ENCODE measurements at places on chromosomes 6 and 20. TPM values are rescaled to one million over a fixed set of nuclear protein-coding genes. Genes with fewer than 3 reads are reported as not detected.

- no peak for DNase-seq
Observed at GRCh38 chr20:14741616-14742015, 404.2 kb upstream of the FLRT3 start.

GRCh38 chr6:40472353-40472752 is 114.8 kb downstream of the LRFN2 start:
- no peak for DNase-seq

DNA sequence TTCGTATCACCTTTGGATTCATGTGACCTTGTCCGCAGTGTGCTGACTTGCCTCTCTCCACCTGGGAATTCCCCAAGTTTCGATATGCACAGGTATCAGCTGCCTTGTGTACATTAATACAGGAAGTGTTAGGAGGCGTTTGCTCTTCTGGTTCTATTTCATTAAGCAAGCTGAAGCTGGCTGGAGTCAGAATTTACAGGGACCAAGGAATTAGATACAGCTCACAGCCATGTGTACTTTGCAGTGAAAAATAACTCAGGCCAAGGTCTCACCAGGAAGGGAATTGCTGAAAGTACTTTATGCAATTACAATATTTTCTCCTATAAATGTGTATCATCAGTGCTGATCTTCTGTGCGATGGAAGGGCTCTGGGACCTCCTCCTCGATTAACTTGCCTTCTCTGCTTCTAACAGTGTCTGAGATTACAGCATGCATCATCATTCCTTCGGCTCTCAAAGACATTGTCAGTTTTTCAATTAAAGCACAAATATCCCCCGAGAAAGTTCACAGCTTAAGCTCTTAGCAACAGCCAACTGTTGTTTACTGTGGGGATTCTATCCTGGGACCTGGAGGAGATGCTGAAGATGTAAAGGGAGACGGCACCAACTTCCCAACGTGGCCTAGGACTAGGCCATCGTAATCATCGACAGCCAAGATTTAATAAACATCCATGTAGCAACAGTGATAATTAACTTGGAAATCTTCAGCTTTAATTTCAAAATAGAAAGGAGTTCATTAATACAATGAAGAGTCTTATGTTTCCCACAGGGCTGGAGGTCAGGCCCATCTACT is 13.8 kb upstream of the TIAM2 start:
- DNase-seq = no peak

DNA sequence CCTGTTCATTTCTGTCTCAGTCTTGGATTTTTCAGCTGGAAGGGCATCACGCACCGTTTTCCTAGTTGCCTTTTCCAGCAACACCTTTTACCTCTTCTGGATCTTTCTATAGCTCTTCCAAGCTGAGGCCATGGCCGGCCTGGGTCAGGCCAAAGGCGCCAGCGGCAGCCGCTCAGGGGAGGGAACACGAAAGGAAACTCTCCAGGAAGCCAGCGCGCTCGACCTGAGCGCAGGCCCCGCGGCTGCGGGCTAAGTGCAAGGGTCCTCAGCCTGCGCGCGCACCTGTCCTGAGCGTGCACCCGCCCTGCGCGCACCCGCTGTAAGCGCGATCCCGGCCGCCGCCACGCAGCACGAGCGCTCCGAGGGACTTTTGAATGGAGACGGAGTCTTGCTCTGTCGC is 43.8 kb upstream of the TMEM181 start:
- DNase-seq = no peak

DNA sequence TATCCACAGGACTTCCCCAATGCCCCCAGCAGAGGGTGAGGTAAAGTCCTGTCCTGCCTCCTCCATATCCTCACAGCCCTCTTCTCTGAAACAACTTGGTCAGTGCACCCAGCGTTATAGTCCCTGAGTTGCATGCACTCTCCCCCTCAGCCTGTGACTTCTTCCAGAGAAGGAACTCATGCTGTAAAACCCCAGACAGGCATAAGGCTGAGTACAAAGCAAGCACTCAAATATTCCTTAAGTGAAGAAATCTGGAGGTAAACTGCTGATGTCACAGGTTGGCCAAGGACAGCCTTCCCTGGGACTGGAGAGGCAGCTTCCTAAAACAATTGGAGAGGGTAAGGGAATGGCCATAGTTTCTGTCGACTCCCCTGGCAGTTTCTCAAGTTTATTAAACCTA is 12.9 kb upstream of the SRPK1 start:
- no peak for DNase-seq

DNA sequence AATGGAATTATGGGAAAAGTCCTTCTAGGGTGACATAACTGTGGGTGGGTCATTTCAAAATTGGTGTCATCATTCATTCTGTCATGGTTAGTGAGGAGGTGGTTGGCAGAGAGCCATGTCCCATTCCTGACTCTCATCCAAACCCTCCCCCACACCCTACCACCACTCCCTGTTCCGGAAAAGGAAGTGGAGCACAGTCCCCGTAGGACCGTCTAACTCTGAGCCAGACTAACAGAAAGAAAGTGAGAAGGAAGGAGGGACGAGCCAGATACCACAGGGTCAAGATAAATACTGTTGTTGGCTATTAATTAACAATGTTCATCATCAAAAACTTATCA is 4.8 kb downstream of the TRIM10 start:
- peak; percentile 87 for DNase-seq

DNA sequence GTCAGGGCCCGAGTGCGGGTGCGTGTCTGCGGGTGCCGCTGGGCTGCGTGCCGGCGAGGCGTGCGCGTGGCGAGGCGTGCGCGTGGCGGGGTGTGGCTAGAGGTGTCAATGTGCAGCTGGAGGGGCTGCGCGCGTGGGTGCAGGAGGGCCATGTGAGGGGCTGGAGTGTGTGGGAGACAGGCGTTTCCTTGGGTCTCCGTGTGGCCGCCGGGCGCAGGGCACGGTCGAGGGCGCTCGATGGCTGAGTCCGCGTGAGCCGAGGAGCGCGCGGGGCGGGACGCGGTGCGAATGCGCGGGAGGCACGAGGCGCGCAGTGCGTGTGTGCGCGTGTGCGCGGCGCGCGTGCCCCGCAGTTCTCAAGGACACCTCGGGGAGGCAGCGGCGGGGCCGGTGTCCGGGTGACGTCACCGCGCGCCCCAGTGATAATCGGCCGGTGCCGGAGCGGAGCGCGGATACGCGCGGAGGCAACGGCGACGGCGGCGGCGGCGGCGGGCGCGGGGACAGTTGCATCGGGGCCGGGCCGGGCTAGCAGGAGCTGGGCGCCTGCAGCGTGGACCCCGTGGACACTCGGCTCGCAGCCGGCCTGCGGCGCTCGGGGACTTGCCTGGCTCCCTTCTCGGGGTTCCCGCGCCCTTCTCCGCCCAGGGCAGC is 38.7 kb downstream of the YTHDF1 start:
- DNase-seq = no peak

DNA sequence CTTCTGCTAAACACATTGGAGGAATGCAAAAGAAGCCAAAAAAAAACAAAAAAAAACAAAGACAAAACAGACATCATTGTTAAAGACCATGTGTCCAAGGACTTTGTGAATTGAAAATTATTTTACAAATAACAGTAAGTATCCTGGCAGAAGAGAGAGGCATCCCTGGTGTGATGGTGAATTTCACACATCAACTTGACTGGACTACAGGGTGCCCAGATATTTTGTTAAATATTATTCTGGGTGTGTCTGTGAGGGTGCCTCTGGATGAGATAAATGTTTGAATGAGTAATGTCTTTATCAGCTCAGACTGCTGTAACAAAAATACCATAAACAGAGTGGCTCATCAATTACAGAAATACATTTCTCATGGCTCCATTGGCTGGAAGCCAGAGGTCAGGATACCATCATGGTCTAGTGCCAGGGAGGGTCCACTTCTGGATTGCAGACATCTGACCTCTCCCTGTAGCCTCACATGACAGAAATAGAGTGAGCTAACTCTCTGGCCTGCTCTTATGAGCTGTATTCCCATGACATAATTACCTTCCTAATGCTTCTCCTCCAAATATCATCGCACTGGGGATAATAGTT is 12.2 kb upstream of the C6orf118 start:
- no peak for DNase-seq

DNA sequence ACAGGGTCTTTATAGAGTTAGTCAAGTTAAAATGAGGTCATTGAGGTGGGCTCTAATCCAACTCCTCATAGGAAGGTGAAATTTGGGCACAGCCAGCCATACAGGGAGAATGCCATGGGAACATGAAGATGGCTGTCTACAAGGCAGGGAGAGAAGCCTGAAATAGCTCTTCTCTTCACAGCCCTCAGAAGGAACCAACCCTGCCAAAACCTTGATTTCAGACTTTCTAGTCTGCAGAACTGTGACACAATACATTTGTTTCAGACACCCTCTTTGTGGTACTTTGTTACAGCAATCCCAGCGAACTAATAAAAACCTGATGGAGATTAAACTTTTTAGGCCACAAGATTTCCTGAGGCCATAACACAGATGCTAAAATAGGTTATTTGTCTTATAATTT is 43.1 kb upstream of the HECA start:
- DNase-seq = no peak

DNA sequence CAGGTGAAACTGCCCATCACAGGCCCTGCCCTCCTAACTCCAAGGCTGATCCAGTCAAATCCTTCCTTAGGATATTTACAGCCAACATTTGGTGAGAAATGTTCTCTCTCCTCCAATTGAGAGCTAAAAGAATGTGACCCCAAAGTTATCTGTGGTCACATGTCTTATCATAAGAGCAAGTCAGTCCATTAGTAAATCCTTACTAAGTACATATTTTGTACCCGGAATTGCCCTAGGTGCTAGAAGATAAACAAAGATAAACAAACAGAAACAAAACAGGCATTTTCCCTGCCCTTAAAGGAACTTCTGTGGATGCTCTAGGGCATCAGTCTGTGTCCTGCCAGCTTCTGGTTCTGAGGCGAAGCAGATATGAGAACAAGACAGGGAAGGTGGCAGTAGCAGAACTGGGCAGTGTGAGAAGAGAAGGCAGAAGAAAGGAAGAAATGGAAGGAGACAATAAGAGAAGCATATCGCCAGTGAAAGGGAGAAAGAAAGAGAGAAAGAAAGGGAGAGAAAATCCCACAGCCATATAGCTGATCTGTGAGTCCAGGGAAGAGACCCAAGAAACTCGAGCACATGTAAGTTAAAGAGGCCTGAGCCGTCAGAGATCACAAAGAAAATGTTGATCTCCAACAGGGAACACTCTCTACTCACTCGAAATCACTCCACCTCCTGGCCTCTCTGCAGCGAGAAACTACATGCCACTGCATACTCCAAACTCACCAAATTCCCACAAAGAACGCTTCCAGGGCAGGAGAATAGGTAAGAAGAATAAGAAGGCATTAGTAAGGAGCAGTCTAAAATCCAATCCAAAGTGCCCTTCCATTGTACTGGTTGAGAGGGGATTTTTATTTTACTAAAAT is 41.7 kb downstream of the CDK5RAP1 start:
- DNase-seq = no peak

DNA sequence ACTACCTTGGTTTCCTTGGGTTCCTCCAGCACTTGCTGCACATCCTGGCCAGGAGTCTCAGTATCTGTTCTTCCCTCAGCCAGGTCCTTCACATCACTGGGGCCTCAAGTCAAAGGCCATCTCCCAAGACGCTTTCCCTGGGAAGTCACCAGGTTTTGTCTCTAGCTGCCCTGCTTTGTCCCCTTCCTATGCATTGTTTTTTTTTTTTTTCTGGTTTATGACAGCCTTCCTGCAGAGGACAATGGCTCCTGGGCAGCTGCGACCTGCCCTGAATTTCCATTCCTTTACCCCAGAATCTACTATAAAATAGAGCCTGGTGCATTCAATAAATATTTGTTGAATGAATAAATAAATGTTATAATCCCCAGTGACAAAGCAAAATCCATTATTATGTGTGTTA is 687.3 kb downstream of the QKI start:
- no peak for DNase-seq

DNA sequence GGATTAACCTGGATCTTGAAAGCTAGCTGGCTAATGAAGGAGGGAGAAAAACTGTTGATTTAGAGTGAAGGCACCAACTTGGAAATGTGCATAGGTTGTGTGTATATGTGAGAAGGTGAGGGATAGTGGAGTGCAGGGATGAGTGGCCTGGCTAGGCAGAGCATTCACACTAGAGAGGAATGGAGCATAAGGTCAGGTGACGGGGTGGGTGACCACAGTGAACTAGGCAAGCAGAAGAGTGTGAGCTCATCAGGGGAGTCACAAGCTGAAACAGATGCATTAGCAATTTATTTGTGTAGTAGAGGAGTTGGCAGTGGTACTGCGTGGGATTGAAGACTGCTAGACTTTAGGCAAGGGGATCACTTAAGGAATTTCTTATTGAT is 10.5 kb downstream of the ANKRD66 start:
- DNase-seq = no peak

Gene SHLD1
- 43.8 TPM for total RNA-seq

Gene FNDC11
- total RNA-seq = not detected

Gene PTK7
- total RNA-seq = 2.2 TPM

Gene NRSN1
- total RNA-seq = 0.68 TPM

Gene CLPSL2
- total RNA-seq = not detected

Gene ZSCAN23
- total RNA-seq = 0.55 TPM

Gene CTAGE9
- not detected for total RNA-seq
